ENCODE measurements at places on chromosomes 16 and 17.
A peak's percentile ranks its signal among the peaks of the same experiment; 100 is the strongest.

GRCh38 chr17:59093702-59094231, 12.9 kb downstream of the TRIM37 start:
- no peak for DNase-seq

DNA sequence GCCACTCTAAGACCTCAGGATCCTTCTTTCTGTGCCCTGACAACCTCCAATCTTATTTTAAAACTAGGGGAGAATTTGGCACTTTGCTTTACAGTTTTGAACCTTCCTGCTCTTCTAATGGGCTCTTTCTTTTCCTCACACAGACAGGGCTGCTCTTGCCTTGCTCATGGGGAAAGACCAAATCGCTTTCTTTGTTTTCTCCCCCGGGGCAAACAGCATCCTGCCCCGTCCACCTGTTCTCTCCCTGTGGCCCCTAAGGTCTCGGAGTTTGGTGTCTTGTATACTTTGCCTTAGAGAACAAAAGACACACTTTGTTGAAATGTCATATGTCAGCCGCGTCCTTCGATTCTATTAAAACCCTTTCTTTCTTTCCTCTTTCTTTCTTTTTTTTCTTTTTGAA, 306.7 kb upstream of the SALL1 start:
- peak; percentile 37 for DNase-seq

DNA sequence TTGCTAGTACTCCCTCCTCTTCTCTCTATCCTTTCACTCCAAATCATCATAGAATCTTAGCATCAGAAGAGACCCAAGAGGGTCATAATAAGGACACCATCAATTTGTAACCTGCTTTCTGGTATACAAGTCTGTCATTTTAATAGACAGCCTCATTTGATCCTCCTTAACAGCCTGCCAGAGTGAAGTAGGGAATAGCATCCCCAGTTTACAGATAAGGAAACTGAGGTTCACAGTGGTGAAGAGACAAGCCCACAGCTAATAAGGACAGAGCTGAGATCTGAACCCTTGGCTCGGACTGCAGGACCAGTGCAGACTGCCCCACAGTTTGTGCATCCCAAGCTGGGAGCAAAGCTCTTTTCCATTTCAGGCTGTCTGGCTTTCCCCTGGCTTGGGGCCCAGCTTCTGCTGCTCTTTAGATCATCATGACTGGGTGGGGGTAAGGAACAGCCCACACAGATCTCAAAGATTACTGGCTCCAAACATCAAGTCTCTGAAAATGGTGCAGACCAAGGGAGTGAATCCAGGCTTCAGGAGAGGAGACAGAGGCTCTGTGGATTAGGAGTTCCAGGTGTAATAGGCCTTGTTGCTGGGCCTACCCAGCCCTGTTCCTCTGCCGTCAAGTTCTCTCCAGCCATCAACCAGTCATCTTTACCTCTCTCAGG, 10.3 kb upstream of the IGFBP4 start:
- DNase-seq, result no peak

DNA sequence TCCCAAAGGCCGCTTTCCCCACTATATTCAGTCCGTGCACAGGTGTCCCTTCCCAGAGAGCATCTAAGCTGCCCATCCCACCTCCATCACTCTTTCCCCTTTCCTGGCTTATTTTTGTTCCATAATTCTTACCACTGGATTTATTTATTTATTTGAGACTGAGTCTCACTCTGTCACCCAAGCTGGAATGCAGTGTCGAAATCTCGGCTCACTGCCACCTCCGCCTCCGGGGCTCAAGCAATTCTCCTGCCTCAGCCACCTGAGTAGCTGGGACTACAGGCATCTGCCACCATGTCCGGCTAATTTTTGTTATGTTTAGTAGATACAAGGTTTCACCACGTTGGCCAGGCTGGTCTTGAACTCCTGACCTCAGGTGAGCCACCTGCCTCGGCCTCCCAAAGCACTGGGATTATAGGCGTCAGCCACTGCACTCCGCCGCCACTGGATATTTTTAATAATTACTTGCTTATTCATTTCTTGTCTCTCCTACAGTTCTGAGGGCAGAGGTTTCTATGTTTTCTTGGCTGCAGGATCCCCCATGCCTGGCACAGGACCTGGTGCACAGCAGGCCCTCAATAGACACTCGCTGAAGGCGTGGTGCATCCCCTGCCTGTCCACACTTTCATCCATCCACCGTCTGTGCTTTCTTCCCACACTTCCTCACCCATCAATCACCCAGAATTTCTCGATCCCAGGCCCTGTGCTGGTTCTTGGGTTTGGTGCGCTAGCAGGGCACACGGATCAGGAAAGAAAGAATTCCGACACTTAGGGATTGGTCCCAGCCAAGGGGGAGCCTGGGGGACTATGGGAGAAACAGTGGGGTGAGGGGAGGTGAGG, 9.9 kb upstream of the ADGRG1 start:
- DNase-seq, result no peak

GRCh38 chr16:13545271-13545670, 374.7 kb upstream of the ERCC4 start:
- peak; percentile 58 for DNase-seq

GRCh38 chr16:1119766-1120576, 23.9 kb upstream of the C1QTNF8 start:
- DNase-seq, result no peak

DNA sequence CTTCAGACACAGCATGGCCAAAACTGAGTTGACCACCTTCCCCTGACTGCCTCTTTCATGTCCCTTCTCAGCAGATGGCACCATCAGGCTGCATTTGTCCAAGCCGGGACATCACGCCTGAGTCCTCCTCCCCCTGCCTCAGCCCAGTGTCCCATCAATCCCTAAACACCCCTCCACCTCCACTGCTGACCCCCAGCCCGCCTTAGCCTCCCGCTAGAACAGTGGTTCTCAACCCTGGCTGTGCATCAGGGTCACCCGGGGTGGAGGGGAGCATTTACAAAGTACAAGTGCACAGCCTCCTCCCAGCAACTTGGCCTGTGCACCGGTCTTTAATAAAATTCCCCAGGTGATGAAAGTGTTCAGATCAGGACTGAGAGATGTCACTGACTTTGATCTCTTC, 4.0 kb downstream of the C16orf82 start:
- no peak for DNase-seq

DNA sequence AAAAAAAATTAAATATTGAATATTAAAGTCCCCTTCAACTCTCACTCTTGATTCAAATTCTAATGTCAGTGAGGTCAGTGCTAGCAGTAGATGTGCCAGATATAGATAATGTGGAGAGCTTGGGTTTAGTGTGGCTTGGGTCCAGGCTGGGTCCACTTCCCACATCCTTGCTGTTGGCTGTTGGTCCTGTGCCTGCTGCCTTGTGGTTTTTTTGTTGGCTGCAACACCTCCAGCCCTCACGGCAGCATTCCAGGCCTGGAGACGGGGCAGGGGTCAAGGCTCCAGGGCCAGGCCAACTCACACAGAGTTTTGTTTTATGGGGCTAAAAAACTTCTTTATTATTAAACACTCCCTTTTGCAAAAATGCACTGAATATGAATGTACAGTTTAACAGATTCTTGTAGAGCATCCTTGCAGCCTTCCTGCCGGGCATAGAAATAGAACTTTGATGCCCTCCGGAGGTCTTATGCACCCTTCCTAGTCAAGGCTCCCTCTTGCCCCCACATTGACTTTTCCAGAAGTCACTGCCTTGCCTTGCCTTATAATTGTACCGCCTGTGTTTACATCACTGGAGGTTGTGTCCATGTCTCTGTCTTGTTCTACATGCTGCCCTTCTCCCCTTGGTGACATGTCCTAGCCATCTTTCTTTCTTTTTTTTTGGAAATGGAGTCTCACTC, 25.5 kb upstream of the MYO15B start:
- no peak for DNase-seq

DNA sequence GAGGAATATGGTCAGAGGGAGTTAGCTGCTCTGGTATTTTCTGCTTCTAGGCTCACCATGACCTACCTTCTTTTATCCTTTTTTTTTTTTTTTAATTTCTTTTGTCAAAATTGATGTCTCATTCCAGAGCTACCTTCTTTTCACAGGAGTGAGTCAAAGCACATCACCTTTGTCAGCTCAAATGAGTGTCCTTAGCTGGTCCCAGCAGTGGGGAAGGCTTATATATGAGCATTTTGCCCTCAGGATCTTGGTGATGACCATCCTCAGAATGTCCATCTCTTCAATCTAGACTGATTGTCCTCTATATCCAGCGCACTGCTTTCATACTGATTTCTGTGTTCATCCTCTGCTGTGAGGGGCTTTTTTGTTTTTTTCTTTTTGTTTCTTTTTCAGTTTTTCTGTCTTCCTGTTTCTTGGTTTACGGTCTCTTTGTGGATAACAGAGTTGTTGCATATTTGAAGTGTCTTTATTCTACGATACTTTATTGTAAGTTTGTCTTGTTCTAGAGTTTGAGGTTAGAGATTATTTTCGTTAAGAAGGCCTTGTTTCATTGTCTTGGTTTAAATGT, 24.9 kb downstream of the CBFB start:
- no peak for DNase-seq

DNA sequence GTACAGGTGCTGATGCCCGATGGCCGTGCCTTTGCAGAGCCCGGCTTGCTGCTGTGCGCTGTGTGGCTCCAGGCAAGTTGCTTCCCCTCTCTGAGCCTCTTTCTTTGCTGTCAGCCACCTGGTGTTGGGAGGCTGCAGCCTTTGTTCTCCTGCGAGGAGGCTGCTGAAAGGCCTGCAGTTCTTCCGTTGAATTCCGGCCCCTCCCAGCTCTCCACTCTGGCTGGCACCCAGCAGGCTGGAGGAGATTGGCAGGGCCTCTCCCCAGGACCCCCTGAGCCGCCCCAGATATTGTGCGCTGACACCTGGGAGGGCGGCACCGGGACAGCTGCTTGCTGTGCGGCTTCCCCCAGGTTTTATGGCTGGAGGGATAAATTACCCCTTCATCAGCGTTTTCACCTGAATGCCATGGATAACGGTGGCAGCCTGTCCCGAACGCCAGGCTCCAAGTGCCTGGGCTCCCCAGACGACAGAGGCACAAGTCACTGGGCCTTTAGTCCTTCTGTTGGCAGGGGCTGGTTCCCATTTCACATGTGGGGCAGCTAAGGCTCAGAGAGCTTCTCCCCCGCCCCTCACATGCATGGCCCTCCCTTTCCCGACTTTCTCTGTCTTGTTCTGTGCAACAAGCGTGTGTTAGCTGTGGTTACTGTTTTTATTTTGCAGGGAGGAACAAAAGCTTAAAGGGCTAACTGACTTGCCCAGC, 35.1 kb upstream of the GSE1 start:
- peak; percentile 53 for DNase-seq

DNA sequence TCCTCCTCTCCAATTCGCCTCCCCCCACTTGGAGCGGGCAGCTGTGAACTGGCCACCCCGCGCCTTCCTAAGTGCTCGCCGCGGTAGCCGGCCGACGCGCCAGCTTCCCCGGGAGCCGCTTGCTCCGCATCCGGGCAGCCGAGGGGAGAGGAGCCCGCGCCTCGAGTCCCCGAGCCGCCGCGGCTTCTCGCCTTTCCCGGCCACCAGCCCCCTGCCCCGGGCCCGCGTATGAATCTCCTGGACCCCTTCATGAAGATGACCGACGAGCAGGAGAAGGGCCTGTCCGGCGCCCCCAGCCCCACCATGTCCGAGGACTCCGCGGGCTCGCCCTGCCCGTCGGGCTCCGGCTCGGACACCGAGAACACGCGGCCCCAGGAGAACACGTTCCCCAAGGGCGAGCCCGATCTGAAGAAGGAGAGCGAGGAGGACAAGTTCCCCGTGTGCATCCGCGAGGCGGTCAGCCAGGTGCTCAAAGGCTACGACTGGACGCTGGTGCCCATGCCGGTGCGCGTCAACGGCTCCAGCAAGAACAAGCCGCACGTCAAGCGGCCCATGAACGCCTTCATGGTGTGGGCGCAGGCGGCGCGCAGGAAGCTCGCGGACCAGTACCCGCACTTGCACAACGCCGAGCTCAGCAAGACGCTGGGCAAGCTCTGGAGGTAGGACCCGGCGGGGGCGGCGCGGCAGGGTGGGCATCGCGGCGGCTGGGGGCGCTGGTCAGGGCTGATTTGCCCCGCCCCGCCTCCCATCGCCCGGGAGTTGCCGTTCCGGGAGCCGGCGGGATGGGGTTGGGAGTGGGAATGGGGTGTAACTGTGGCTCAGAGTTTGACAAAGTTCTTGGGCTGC, 567 bp downstream of the SOX9 start:
- peak; percentile 71 for DNase-seq

GRCh38 chr17:50466371-50467113, 2.1 kb downstream of the CHAD start:
- no peak for DNase-seq

DNA sequence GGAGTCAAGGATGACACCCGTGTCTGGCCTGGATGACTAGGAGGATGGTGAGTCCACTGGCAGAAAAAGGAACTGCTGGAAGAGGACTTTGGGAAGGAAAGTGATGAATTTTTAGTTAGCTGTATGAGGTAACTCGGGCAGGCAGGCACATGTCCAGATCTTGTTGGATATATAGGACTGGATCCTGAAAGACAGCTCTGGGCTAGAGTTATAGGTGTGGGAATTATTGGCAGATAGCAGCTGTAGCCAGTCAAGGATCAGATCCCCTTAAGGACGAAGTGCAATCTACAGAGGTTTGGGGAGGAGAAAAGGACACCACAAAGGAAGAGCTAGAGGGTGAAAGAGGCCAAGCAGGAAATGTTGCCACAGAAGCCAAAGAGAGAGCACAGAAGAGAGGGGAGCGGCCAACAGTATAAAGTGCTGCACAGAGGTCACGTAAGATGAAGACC, 10.1 kb downstream of the CYB5D1 start:
- DNase-seq, result no peak

DNA sequence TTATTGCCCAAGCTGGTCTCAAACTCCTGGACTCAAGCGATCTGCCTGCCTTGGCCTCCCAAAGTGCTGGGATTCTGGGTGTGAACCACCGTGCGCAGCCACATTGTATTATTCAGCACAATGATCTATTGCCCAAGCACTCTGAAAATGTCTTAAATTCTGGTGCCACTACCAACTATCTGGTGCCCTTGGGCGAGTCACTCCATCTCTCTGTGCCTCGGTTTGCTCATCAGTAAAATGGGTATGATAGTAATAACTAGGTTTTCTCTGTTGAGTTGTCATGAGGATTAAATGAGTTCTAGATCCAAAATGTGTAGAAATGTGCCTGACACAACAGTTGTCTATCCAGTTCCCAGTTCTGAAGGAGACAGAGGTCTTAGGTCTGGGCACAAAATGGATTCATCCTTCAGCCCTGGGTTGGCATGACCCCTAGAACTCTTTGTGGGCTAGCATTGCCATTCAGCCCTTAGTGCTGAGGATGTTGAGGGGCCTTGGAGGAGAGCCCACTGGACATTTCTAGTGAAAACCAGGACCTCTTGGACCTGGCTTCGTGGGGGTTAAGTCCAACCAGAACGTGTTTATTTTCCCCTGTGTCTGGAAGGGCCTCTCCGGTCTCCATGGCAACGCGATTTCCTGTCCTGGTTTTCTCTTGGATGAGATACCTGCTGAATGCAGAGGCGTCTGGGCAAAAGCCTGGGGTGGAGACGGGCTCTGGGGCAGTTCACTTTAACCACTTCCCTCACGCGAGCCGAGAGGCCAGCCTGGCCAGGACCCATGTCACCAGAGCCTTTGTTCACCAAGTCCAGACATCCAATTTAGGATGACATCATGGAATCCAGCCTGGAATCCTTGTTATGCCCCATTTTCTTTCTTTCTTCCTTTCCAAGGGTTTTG, 43.7 kb upstream of the TNRC6A start:
- DNase-seq, result peak; percentile 48

- DNase-seq, result no peak
Measured at GRCh38 chr16:10877472-10877946, 507 bp downstream of the CIITA start.

Measured in neural progenitor cell (in vitro differentiated cells).